Activated T-cell treated with anti-CD3 and anti-CD28 coated beads, Interleukin-2, amount 50 U/mL, for 1 hour (primary cell): ENCODE measurements at places on chromosomes 13 and 19.

- DNase-seq, result no peak
Measured at GRCh38 chr19:1473085-1473851, 5.7 kb downstream of the C19orf25 start.

- DNase-seq, result no peak
Measured at GRCh38 chr13:77891486-77891885, 27.1 kb downstream of the EDNRB start.

DNA sequence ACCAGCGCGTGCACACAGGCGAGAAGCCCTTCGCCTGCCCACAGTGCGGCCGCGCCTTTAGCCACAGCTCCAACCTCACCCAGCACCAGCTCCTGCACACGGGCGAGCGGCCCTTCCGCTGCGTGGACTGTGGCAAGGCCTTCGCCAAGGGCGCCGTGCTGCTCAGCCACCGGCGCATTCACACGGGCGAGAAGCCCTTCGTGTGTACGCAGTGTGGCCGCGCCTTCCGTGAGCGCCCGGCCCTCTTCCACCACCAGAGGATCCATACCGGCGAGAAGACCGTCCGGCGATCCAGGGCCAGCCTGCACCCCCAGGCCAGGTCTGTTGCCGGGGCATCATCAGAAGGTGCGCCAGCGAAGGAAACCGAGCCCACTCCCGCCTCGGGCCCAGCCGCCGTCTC, 4.4 kb upstream of the ZNF446 start:
- no peak for DNase-seq

- DNase-seq, result no peak
Measured at GRCh38 chr13:96229356-96229755, 139.4 kb downstream of the HS6ST3 start.

GRCh38 chr19:46404753-46405468, 8.5 kb downstream of the CCDC8 start:
- DNase-seq, result no peak
